ENCODE measurements at places on chromosomes 7 and 10. TPM values are rescaled to one million over a fixed set of nuclear protein-coding genes. Genes with fewer than 3 reads are reported as not detected.

Gene CH25H
- not detected for total RNA-seq

Gene HIP1
- total RNA-seq: 14.4 TPM

Gene HSPA12A
- total RNA-seq: 12.4 TPM

Gene PAX4
- total RNA-seq: not detected

Gene KAT6B
- total RNA-seq: 7.1 TPM

Gene AOAH
- not detected for total RNA-seq

Gene SEMA3D
- total RNA-seq: under 0.01 TPM

Gene FERD3L
- not detected for total RNA-seq

Gene TMEM196
- total RNA-seq: not detected

Gene RAPGEF5
- 0.29 TPM for total RNA-seq

Gene LIPJ
- total RNA-seq: not detected

Gene MYOZ1
- total RNA-seq: not detected

Gene UPK3B
- not detected for total RNA-seq

Gene RASA4B
- 3.2 TPM for total RNA-seq

Gene OR2A7
- total RNA-seq: 0.89 TPM

Gene ANKRD22
- 0.58 TPM for total RNA-seq

Gene TDRD1
- total RNA-seq: not detected

Gene MMRN2
- 9.8 TPM for total RNA-seq

Gene WDFY4
- not detected for total RNA-seq

Gene NKX1-2
- not detected for total RNA-seq

Gene ATP6V0A4
- not detected for total RNA-seq

Gene NEBL
- total RNA-seq: 3.7 TPM

Gene COL26A1
- not detected for total RNA-seq

Gene KCND2
- total RNA-seq: 1.4 TPM

All from myometrial cell (primary cell).